ENCODE measurements at places on chromosomes 4 and X.

- no peak for DNase-seq
Measured at GRCh38 chrX:153164733-153165132, 14.4 kb upstream of the MAGEA1 start.

DNA sequence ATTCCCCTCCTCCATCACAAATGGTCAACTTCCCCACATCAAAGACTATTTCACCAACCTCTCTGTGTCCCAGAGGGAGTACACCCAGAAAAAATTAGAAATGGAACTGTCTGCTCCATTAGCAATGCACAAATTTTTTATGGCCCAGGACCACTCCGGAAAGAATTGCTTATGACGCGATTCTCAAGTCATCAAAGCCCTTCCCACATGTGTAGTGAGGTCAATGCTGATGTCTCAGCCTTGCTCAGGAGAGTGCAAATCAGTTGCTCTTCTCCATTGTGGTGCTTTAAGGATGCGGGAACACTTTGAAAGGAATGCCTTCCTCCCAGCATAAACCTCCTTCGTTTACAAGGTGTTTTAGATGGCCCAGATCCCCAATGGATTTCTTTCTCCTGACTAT, 518.3 kb downstream of the PPARGC1A start:
- no peak for DNase-seq

- DNase-seq: no peak
Measured at GRCh38 chr4:119536572-119537528, 91.8 kb downstream of the PDE5A start.

GRCh38 chr4:10809905-10810304, 125.3 kb upstream of the CLNK start:
- no peak for DNase-seq

DNA sequence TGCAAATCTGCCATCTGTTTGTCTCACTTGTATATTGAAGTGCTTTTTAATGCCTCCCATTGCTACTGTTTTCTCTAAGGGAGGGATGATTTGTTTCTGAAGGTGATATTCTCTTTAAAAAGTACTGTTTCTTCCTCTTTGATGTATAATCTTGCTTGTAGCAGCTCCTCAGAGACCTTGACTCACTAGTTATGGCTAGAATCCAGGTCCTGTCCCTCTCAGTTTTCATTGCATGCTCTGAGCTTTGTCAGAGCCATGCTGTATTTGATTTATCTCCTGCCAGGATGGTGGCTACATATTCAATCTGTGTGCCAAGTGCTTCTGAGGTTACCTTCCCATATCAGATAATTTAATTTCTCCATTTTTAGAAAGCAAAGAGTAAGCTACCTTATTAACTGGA, 56.0 kb downstream of the GLUD2 start:
- DNase-seq: no peak

- no peak for DNase-seq
Measured at GRCh38 chr4:37685161-37685822, 884 bp downstream of the RELL1 start.

DNA sequence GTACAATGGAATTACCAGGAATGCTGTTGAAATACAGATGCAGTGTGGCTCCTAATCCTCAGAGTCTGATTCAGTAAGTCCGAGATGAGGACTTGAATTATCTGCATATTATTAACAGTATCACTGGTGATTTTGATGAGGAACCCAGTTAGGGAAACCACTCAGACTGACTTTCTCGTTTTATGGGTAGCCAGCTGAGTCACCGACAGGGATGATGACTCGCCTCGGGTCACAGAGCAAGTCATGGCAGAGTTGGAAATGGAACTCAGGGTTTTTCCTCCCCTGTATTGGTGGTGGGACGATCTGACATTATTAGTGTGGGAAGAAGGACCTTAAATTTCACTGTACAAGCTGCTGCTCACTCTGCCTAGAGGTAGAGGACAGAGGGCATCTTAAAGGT, 51.3 kb downstream of the RTL9 start:
- DNase-seq: no peak

- no peak for DNase-seq
Measured at GRCh38 chr4:155207534-155208257, 740 bp upstream of the NPY2R start.

DNA sequence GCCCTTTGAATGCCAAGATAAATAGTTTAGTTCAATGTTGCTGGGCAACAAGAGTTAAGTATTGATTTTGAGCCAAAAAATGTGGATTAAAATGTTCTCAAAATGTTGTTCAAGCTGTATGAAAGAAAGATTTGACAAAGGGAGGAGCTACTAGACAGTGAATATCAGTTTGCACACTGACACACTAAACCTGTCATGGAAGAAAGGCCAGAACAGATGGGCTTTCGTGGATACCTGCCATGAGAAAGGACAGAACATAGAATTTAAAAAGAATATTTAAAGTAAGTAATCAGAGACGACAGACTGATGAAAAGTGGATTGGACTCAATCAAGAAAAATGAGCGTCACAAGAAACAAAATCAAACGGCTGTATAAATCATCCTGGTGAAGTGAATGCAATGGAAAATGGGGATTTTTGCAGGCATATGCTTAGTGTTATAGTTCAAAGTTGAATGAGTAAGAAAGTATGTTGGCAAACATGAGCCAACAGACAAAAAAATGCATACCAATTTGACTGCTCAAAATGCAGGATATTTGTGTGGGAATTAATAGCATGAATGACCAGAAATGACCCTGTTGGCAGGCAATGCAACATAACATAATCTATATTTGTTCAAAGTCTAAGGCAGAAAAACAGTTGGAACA, 7.4 kb downstream of the PCDH18 start:
- DNase-seq: no peak

- DNase-seq: no peak
Measured at GRCh38 chr4:184432127-184432922, 42.0 kb downstream of the IRF2 start.

- no peak for DNase-seq
Measured at GRCh38 chr4:177119691-177120090, 190.0 kb upstream of the NEIL3 start.

- no peak for DNase-seq
Measured at GRCh38 chrX:104187931-104188330, 21.7 kb downstream of the FAM199X start.

GRCh38 chr4:16641971-16642370, 256.5 kb downstream of the LDB2 start:
- DNase-seq: no peak

DNA sequence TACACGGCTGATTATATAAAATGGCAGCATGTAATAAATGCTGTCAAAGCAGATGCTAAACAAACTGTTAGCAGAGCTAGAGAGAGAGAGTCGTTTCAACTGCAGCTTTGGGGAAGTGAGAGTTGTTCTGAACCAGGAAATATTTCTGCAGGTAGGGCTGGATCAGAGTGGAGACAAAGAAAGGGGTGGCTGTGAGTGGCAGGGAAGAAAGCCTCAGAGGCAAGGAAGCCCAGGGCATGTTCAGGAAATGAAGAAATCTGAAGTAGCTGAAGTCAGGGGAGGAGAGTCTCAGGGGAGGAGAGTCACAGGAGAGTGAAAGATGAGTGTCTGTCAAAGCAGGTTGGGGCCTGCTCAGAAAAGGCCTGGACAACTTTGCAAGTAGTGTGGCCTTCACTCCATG, 48.4 kb upstream of the RPS6KA3 start:
- no peak for DNase-seq

GRCh38 chrX:37684973-37685372, 618 bp upstream of the XK start:
- DNase-seq: no peak

DNA sequence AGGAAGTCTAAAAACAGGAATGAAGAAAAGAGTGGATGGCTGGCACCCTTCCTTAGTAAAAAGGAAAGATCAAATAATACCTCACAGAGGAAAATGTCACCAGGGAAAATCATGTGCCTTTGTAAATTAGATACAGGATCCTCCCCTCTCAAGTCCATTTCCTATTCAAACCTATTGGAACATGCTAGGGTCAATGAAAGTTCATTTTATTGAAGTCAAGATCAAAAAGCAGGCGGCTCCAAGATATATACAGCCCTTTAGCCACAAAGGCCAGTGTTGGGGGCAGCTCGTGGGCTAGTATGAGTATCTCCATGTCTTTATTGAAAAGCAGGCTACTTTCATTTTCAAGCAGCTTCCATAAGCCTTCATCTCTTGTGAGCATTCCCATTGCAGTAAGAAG, 141.1 kb downstream of the QDPR start:
- no peak for DNase-seq

DNA sequence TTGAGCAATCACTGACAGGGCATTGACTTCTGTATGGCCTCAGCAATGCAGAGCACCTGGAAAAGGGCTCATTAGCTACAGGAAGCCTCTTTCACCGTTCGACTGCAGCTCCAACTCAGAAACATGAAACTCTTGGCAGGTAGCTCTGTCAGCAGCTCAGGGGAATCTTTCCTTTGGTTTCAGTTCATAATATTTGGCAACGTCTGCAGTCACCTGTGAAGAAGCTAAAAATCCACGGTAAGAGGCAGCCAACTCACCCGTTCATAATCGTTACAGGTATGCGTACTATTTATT, 354.9 kb downstream of the CAMK2D start:
- no peak for DNase-seq

All from stimulated activated CD8-positive, alpha-beta memory T cell treated with anti-CD3 and anti-CD28 coated beads, Interleukin-2, amount 100 ng/mL, for 1 hour (primary cell).